Naive thymus-derived CD8-positive, alpha-beta T cell (primary cell): ENCODE measurements at places on chromosomes 4 and X. TPM values are rescaled to one million over a fixed set of nuclear protein-coding genes. Genes with fewer than 3 reads are reported as not detected.

Gene MEPE
- total RNA-seq = not detected

Gene CSAG3
- total RNA-seq = not detected

Gene TBC1D9
- 3.8 TPM for total RNA-seq

Gene CENPVL1
- total RNA-seq = not detected

Gene GPR173
- total RNA-seq = 0.11 TPM

Gene ARR3
- not detected for total RNA-seq

Gene RAB41
- total RNA-seq = not detected

Gene TMEM150C
- not detected for total RNA-seq

Gene EOLA2
- 47.1 TPM for total RNA-seq

Gene IBSP
- not detected for total RNA-seq

Gene GLA
- total RNA-seq = 16.9 TPM

Gene TEX13B
- not detected for total RNA-seq

Gene ADH7
- total RNA-seq = not detected

Gene RBMXL3
- not detected for total RNA-seq

Gene PRPS2
- total RNA-seq = 26.3 TPM

Gene ODAM
- not detected for total RNA-seq

Gene CCDC158
- not detected for total RNA-seq

Gene NOP14
- total RNA-seq = 46.1 TPM

Gene PDZD4
- total RNA-seq = 0.66 TPM

Gene ACE2
- total RNA-seq = not detected

Gene PRDM5
- 3.8 TPM for total RNA-seq

Gene FAT4
- total RNA-seq = not detected

Gene TRIM2
- total RNA-seq = 1.1 TPM
